ENCODE measurements at places on chromosomes 6 and 20. TPM values are rescaled to one million over a fixed set of nuclear protein-coding genes. Genes with fewer than 3 reads are reported as not detected.

COL19A1 gene
- 0.56 TPM for total RNA-seq

DNA sequence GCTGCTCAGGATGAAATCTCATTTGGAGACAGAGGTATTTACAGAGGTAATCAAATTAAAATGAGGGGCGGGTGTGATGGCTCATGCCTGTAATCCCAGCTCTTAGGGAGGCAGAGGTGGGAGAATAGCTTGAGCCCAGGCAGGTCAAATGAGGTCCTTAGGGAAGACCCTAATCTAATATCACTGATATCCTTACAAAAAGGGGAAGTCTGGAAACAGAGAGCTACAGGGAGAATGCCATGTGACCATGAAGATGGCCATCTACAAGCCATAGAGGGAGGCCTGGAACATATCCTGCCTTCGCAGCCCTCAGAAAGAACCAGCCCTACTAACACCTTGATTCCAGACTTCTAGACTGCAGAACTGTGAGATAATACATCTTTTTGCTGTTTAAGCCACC, 8.3 kb downstream of the MTCL3 start:
- no peak for DNase-seq

DUSP15 gene
- 0.74 TPM for total RNA-seq

SCUBE3 gene
- total RNA-seq, result 0.74 TPM

GRCh38 chr6:164628302-164628931, 681.0 kb downstream of the C6orf118 start:
- no peak for DNase-seq

SAYSD1 gene
- total RNA-seq, result 15.5 TPM

GRCh38 chr6:43740321-43740960, 29.6 kb upstream of the VEGFA start:
- DNase-seq, result no peak
